ENCODE measurements at places on chromosomes 12 and 14. TPM values are rescaled to one million over a fixed set of nuclear protein-coding genes. Genes with fewer than 3 reads are reported as not detected.

RNF10 gene
- total RNA-seq: 241 TPM

- H3K27me3 ChIP-seq: no peaks in the 10 kb centered on the region
- no peak overlapping the region for H3K4me3 ChIP-seq
- no peaks in the 10 kb centered on the region for H3K4me1 ChIP-seq
- no peak for DNase-seq
- H3K36me3 ChIP-seq: no peaks in the 10 kb centered on the region
- no peak overlapping the region for H3K27ac ChIP-seq
Observed at GRCh38 chr12:26713885-26714383, 119.1 kb downstream of the ITPR2 start.

- no peaks in the 10 kb centered on the region for H3K27me3 ChIP-seq
- H3K27ac ChIP-seq: no peak overlapping the region
- H3K4me1 ChIP-seq: no peaks in the 10 kb centered on the region
- DNase-seq: no peak
- H3K36me3 ChIP-seq: no peaks in the 10 kb centered on the region
Observed at GRCh38 chr12:27303139-27304111, 29.2 kb upstream of the BMAL2 start.

DNA sequence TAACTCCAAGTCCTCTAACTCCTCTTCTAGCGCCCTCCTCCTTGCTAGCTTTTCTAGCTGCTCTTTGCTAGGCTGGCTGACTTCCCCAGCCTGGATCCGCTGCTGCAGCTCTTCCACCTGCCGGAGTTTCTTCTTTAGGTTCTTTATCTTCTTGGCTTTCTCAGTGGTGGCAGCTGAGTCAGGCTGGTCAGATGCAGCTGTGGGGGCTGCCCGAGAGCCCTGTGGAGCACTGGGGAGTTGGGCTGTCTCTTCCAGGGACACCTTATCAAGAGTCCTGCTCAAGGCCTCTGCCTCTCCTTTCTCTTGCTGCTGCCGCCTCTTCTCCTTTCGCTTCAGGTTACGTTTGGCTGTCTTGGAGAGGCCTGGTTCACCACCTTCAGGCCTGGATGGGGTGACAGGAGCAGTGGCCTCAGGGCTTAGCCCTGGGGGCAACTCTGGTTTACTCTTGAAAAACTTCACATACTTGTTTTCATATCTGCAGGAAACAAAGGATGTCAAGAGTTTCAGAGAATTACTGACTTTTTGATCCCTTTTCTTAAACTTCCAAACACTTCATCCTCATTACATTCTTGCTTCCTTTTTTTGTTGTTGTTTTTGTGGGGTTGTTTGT is 25.7 kb downstream of the PYM1 start:
- no peaks in the 10 kb centered on the region for H3K36me3 ChIP-seq
- H3K4me3 ChIP-seq: no peak overlapping the region
- no peaks in the 10 kb centered on the region for H3K4me1 ChIP-seq
- DNase-seq: no peak
- no peaks in the 10 kb centered on the region for H3K27me3 ChIP-seq
- no peak overlapping the region for H3K27ac ChIP-seq

- H3K27ac ChIP-seq: no peak overlapping the region
- H3K4me1 ChIP-seq: 0 out of 2 replicates have a peak, but pooled peaks cover 4% of the 10 kb centered on the region
- H3K36me3 ChIP-seq: no peaks in the 10 kb centered on the region
Observed at GRCh38 chr12:69553628-69554248, 31.5 kb upstream of the CCT2 start.

GALNT9 gene
- total RNA-seq: 16.1 TPM

RFX4 gene
- total RNA-seq: not detected
